ENCODE measurements at places on chromosomes 7 and 10.

GRCh38 chr10:69239816-69240434 is 19.8 kb downstream of the HKDC1 start:
- no peak for DNase-seq

GRCh38 chr10:49679480-49679893 is at the start of gene C10orf53:
TSS of gene C10orf53 (plus strand) at chr10:49679651. CDS start at chr10:49679698, 47 bp downstream.
- DNase-seq: no peak

GRCh38 chr10:46293832-46294640 is 7.2 kb downstream of the ANTXRL start:
- no peak for DNase-seq

- DNase-seq: no peak
Measured at GRCh38 chr10:123621916-123622315, 44.2 kb upstream of the GPR26 start.

- no peak for DNase-seq
Measured at GRCh38 chr7:2732388-2732787, 44.4 kb downstream of the AMZ1 start.

- no peak for DNase-seq
Measured at GRCh38 chr7:40755438-40755837, 620.6 kb downstream of the SUGCT start.

GRCh38 chr10:128875956-128876736 is 590.9 kb upstream of the MGMT start:
- no peak for DNase-seq

DNA sequence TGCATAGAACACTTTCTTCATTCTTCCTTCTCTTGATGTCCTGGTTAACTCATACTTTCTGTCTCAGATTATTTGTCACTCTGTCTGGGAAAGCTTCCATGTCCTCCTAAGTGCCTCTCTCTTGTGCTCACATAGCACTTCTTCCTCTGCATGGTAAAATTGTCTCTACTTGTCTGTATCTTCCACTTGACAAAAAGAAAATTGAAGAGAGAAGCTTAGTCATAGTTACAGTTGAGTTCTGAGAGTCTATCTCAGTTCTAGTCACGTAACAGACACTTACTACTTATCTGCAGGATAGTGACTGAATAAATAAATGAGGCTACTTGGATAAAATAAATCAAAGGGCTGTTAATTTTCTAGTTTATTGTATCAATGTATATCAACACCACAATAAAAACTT is 458.1 kb downstream of the HTR7 start:
- DNase-seq: no peak

- DNase-seq: no peak
Measured at GRCh38 chr10:111498560-111498959, 421.7 kb downstream of the ADRA2A start.

DNA sequence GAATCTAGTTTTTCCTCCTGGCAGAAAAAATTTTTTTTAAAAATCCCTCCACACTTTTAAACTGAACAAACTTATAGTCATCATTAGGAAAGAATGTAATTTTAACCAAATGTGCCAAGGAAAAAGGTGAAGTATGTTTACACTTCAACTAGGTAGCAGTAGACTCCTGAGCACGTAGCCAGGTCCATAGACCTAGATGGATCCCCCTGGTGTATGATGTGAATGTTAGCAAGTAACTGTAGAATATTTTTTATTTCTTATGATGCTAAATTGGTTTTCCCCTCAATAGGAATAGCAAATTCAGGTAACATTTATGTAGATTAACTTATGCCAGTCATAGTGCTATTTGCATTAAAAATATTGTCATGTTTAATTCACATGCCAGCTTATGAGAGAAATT is 19.6 kb downstream of the CABCOCO1 start:
- no peak for DNase-seq
